Caco-2 (cell line): ENCODE measurements at places on chromosomes 12 and 14. TPM values are rescaled to one million over a fixed set of nuclear protein-coding genes. Genes with fewer than 3 reads are reported as not detected.

Gene PRR4
- 6.8 and 8.4 TPM in 2 replicates for total RNA-seq

DNA sequence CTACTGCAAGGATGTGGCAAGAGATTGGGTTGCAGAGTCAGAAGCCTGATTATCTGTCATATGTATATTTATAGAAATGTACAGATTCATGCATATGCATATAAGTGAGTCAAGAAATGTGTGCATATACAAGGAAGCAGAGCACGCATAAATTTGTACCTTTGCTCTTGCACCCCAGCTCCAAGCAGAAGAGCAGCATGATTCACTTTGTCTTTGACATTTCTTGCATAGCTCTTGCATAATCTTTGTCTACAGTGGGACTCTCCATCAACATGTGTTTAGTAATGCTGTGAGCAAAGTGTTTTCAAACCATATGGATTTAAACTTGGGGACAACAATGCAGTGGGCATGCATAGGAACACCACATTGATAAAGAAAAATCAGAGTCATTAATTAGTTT lies 330.7 kb upstream of the DCN start:
- H3K27ac ChIP-seq, result no peak overlapping the region
- 0 out of 2 replicates have a peak, but pooled peaks cover 2% of the 10 kb centered on the region for H3K4me1 ChIP-seq
- no peak overlapping the region for H3K4me3 ChIP-seq
- DNase-seq, result no peak

GRCh38 chr12:132620113-132620898 lies 1.7 kb downstream of the P2RX2 start:
- no peak for DNase-seq
- H3K36me3 ChIP-seq, result peaks cover 2% of the 10 kb centered on the region
- no peak overlapping the region for H3K4me3 ChIP-seq

- DNase-seq, result no peak
- no peak overlapping the region for H3K4me3 ChIP-seq
- H3K4me1 ChIP-seq, result peaks cover 6% of the 10 kb centered on the region; the same call in 1 of the 2 replicates
- no peak overlapping the region for H3K27ac ChIP-seq
Measured at GRCh38 chr14:67357186-67357968, 2.2 kb downstream of the ATP6V1D start.

Gene FAM186B
- total RNA-seq, result 1.4 and 2.2 TPM in 2 replicates

- no peaks in the 10 kb centered on the region for H3K4me1 ChIP-seq
- no peaks in the 10 kb centered on the region for H3K36me3 ChIP-seq
- no peak overlapping the region for H3K4me3 ChIP-seq
- DNase-seq, result no peak
- H3K27ac ChIP-seq, result no peak overlapping the region
Measured at GRCh38 chr14:100909439-100909838, 5.9 kb upstream of the RTL1 start.

Gene OR6C76
- not detected in 2 replicates for total RNA-seq

GRCh38 chr12:29883525-29883924 lies 99.8 kb upstream of the TMTC1 start:
- no peak overlapping the region for H3K27ac ChIP-seq
- H3K4me1 ChIP-seq, result no peaks in the 10 kb centered on the region
- no peak overlapping the region for H3K4me3 ChIP-seq
- no peaks in the 10 kb centered on the region for H3K36me3 ChIP-seq
- no peaks in the 10 kb centered on the region for H3K27me3 ChIP-seq
